Fibroblast of skin of back (primary cell): ENCODE measurements at places on chromosomes 3 and 15.

GRCh38 chr3:184058029-184058428, 5.2 kb downstream of the HTR3C start:
- peak; percentile 13 for DNase-seq

GRCh38 chr15:89378296-89379151, 43.9 kb upstream of the POLG start:
- DNase-seq = no peak

- DNase-seq = no peak
Measured at GRCh38 chr15:89187986-89188514, 33.3 kb downstream of the RLBP1 start.

- DNase-seq = no peak
Measured at GRCh38 chr15:38324939-38325647, 72.5 kb downstream of the SPRED1 start.

GRCh38 chr3:143184099-143184498, 64.5 kb downstream of the CHST2 start:
- DNase-seq = no peak

- peak; percentile 63 for DNase-seq
Measured at GRCh38 chr3:128878556-128879124, 780 bp upstream of the ACAD9 start.

DNA sequence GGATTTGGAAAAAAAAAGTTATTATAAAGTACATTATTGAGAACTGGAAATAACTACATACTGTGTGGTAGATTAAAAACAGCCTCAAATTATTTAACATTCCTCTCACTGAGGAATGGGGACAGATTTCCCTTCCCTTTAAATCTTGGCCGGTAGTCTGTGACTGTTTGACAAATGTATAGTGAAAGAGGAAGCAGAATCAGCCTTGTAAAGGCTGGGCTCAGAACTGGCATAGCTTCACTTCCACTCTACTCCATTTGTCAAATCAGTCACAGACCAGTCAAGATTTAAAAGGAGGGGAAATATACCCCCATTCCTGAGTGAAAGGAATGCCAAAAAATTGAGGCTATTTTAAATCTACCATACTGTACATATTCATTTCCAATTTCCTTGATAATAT, 18.2 kb upstream of the B4GALT4 start:
- DNase-seq = no peak

- DNase-seq = peak; percentile 33
Measured at GRCh38 chr3:191139736-191140135, 59.3 kb upstream of the OSTN start.

GRCh38 chr15:59953392-59953883, 50.7 kb upstream of the FOXB1 start:
- DNase-seq = no peak

- DNase-seq = peak; percentile 7
Measured at GRCh38 chr3:37040231-37040630, 46.9 kb downstream of the MLH1 start.

DNA sequence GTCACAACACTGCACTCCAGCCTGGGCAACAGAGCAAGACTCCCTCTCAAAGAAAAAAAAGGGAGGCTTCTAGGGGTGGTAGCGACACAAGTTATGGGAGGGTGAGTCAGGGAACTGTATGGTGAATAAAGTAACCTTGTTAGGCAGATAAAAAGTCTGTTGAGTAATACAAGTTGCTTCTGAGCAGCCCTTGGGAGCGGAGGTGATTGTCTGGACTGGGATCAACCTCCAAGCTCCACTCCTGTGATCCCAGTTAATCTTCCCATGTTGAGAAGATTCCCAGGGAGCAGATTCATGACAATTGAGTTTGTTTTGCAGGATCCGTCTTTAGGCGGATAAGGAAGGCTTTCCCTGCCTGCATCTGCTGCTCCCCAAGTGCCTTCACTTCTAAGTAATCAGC, 335.9 kb downstream of the THSD4 start:
- no peak for DNase-seq

DNA sequence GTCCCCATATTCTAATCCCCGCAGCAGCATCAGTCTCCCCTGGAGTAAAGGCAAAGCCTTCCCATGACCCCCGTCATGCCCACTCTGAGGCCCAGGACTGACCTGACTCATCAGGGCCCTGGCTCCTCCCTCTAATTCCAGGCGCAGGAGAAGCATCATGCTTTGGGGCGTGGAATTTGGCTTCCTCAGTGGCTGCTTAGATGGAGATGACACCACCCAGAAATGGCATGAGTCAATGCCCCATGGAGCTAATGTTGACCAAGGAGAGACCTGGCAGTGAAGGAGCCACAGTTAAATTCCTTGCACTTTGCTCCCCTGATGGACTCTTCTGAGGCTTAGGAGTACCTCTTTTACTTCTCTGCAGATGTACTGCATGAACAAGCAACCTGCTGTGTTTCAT, 204.2 kb upstream of the PROK2 start:
- peak; percentile 88 for DNase-seq

GRCh38 chr15:75695220-75695619, 17.4 kb downstream of the CSPG4 start:
- DNase-seq = no peak

GRCh38 chr3:124627501-124627908, 102.7 kb upstream of the UMPS start:
- DNase-seq = peak; percentile 79

GRCh38 chr15:61220125-61220524, 9.0 kb downstream of the RORA start:
- DNase-seq = no peak

- no peak for DNase-seq
Measured at GRCh38 chr3:53675942-53676341, 170.3 kb downstream of the CHDH start.

- no peak for DNase-seq
Measured at GRCh38 chr3:119967353-119968006, 126.8 kb downstream of the GSK3B start.

GRCh38 chr3:147758771-147759170, 349.6 kb downstream of the ZIC1 start:
- DNase-seq = peak; percentile 20

DNA sequence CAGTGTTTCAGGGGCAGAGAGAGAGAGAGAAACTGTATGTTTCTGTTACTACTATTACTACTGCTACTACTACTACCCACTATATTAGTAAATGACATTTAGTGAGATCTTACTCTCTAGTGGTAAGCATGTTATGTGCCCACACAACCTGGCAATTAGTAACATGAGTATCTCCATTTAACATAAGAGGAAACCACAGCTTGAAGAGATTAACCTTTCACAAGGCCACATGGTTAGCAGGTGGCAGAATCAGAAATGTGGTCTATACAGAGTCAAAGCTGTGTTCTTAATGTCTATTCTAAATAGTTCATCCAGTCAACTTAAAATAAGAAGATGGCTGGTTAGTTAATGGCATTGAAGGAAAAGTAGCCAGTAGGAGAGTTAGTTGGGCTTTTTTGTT, 961.6 kb downstream of the MCTP2 start:
- DNase-seq = no peak

DNA sequence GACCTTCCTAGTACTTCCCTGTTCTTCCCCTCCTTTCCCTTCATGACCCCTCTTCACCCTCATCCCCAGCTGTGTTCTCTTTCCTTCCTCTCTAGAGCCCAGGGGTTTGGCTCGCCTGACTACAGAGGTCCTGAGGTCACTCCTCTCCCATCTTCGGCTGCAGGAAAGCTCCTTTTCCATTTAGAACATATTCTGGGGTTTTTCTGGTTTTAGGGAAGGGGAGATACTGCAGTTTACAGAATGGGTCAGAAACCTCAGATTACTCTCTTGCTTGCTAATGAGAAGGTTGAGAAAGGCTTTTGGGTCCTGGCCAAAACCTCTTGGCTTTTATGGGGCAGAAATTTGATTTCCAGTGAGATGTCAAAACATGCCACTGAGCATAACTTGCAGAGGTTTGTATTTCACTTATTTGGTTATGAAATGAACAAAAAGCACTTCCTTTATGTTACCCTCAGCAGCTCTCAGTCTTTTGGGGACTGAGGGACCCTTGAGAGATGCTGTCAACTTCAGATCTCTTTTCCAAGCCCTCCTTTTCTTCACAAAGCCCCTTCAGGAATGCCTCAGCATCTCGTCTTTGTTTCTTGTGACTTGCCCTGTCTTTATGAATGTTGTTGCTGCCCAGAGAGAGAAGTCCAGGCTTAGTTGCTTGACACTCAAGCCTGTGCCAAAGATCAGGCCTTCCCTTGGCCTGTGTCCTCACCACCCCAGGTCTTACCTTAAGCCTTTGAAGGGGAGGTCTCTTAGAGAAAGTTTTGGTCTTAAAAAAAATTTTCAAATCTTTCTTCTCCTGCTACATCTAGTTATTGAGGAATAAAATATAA, 121.7 kb upstream of the TPM1 start:
- peak; percentile 49 for DNase-seq

DNA sequence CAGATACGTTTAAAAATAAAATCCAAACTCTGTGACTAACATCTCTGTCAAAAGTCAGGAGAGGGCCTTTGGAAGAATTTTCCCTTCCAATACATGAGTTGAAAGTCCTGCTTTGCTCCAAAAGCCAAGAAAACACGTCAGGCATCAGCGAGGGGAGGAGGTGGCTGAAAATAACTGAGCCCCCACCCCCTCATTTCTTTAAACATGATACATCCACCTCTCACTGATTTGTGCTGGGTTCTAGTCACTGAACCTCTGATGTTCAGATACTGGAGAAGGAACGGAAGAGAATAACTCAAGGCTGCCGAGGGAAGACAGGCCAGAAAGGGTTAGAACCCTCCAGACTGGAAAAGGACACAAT, 9.4 kb upstream of the SEMA5B start:
- no peak for DNase-seq

GRCh38 chr3:152379415-152380042, 110.8 kb downstream of the MBNL1 start:
- no peak for DNase-seq

DNA sequence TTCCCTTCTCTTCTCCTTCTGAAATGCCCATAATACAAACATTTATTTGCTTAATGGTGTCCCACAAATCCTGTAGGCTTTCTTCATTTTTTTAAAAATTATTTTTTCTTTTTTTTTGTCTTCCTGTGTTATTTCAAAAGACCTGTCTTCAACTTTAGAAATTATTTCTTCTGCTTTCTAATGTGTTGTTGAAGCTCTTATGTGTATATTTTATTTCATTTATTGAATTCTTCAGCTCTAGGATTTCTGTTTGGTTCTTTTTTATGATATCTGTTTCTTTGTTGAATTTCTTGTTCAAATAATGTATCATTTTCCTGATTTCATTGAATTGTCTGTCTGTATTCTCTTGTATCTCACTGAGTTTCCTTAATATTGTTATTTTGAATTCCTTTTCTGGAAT, 63.1 kb downstream of the AP4E1 start:
- no peak for DNase-seq

DNA sequence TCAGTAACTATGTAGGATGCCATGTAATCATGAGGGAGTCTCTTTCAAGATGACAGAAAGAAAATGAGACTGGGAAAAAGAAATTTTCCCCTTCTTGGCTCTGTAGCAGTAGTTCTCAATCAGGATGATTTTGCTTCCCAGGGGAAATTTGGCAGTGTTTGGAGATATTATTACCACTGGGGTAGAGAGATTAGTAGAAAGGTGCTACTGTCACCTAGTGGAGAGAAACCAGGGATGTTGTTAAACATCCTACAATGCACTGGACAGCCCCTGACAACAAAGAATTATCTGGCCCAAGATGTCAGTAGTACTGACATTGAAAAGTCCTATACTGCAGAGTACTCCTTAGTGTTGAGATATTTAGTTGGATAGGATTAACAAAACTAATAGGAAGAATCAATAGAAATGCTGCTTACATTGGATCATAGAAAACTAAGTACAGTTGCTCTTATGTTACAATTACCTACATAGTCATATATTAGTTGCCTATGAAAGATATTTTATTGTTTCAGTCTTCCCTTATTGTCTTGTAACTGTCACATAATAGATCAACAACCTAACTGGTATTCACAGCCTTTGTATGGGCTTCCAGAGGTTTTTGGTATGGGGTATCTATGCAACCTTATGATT, 433.3 kb downstream of the RAP2B start:
- DNase-seq = peak; percentile 59

- DNase-seq = peak; percentile 31
Measured at GRCh38 chr3:119559441-119559963, at the start of gene CD80. Gene CD80, minus strand, starts transcription at chr3:119559614. Its CDS starts 1,886 bp downstream, at chr3:119557728.

DNA sequence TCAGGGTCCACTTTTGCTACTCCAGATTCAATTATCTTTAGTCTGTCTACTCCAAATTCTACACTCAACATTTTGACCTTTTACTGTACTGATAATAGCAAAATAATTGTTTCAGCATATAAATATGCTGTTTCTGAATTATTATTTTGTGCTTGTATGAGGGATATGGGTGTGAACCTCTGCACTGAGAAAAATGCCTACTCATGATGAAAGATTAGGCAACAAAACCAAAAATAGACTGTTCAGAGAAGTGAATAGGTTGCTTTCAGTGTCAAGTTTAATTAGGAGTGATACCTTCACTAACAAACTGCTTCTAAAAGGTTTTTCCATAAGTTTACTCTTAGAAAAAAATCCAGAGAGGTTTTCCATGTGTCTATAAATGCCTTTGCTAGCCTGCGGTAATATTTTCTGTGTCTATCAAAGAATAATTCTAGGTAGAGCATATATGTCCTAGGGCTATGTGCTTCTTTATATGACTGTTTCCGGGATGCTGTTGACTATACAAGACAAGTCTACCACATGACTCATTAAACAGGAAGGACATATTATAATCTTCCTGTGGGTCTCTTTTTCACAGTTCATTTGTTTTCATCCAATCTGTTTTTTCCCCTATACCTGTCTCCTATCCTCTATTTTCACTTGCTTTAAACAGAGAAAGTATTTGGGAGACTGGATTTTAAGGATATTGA, 218.5 kb upstream of the TTC14 start:
- DNase-seq = peak; percentile 35
